ENCODE measurements at places on chromosomes 3 and 15. TPM values are rescaled to one million over a fixed set of nuclear protein-coding genes. Genes with fewer than 3 reads are reported as not detected.

NLGN1 gene
- 20.4 TPM for total RNA-seq

RASGRP1 gene
- 12.1 TPM for total RNA-seq

ALAS1 gene
- total RNA-seq: 48.3 TPM

DUOX2 gene
- 0.05 TPM for total RNA-seq

SPSB4 gene
- not detected for total RNA-seq

DAPK2 gene
- total RNA-seq: 0.17 TPM

IL16 gene
- 0.69 TPM for total RNA-seq

KY gene
- total RNA-seq: 0.65 TPM

KNG1 gene
- total RNA-seq: not detected

CCR5 gene
- total RNA-seq: not detected

MYO5C gene
- 18.3 TPM for total RNA-seq

LSMEM2 gene
- total RNA-seq: not detected

GREM1 gene
- 9.7 TPM for total RNA-seq

ZNF501 gene
- total RNA-seq: 5.3 TPM

REC114 gene
- total RNA-seq: not detected

DPPA2 gene
- not detected for total RNA-seq

DAZL gene
- not detected for total RNA-seq

SAMD7 gene
- total RNA-seq: not detected

PLCH1 gene
- 2.8 TPM for total RNA-seq

ATP2B2 gene
- total RNA-seq: not detected

SLC22A13 gene
- total RNA-seq: not detected

PPP1R14D gene
- total RNA-seq: not detected

PCSK6 gene
- total RNA-seq: 11.0 TPM

CLRN1 gene
- not detected for total RNA-seq

COMMD4 gene
- 42.1 TPM for total RNA-seq

SERPINI2 gene
- not detected for total RNA-seq

MFGE8 gene
- total RNA-seq: 66.0 TPM

HYAL1 gene
- total RNA-seq: 7.3 TPM

CISH gene
- 1.9 TPM for total RNA-seq

C3orf49 gene
- not detected for total RNA-seq

CLDN16 gene
- 30.2 TPM for total RNA-seq
